ENCODE measurements at places on chromosomes 4 and X.

GRCh38 chr4:119106036-119107000, 29.3 kb upstream of the MYOZ2 start:
- DNase-seq: no peak

DNA sequence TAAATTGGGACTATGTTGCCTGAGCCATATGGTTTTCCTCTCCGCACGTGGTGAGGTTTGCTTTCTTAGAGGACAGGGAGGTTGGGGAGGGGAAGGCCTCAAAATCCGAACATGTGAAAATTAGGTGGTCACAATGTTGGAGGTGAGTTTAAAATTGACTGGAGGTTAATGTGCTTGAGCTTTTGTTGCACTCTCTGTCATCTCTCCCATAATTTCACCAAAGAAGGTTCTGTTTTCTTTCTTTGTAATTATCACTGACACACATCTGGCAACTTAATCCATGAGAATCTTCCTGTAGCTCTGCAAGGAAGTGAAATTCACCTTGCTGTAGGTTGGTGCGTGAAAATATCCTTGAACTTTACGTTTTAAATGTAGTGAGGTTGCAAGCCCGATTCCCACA, 225.5 kb downstream of the PDGFC start:
- DNase-seq: no peak

GRCh38 chr4:95061220-95061619, 303.5 kb downstream of the BMPR1B start:
- DNase-seq: no peak

- no peak for DNase-seq
Measured at GRCh38 chr4:2083116-2083825, 24.1 kb downstream of the NAT8L start.

- DNase-seq: no peak
Measured at GRCh38 chr4:164924670-164925238, 47.8 kb downstream of the APELA start.

DNA sequence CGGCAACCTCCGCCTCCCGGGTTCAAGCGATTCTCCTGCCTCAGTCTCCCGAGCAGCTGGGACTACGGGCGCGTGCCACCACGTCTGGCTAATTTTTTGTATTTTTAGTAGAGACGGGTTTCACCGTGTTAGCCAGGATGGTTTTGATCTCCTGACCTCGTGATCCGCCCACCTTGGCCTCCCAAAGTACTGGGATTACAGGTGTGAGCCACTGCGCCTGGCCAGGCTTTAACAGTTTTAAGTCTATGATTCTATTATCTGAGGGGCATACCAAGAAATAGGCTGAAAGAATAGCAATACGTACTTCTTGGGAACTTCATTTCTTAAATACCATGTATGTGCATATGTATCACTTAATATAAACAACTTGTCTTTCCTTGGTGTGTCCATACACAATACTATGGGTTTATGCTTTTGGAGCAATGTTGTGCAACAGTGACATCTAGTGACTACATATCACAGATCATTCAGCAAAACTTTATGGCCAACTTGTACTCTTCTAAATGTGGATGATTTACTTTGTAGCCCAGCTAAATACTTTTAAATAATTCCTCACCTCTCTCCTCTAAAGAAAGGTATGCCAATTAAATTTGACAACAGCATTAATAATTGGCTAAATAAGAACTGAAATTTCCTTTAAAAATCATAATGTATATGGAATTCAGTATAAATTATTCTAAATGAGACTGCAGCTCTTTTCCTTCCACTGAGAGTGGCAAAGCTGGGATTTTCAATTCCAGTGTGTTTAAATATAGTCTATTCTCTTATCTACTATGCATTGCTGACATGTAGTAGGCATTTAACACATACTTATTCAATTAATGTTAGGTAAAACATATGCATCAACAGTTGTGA, 10.4 kb downstream of the SLC9B1 start:
- DNase-seq: no peak

DNA sequence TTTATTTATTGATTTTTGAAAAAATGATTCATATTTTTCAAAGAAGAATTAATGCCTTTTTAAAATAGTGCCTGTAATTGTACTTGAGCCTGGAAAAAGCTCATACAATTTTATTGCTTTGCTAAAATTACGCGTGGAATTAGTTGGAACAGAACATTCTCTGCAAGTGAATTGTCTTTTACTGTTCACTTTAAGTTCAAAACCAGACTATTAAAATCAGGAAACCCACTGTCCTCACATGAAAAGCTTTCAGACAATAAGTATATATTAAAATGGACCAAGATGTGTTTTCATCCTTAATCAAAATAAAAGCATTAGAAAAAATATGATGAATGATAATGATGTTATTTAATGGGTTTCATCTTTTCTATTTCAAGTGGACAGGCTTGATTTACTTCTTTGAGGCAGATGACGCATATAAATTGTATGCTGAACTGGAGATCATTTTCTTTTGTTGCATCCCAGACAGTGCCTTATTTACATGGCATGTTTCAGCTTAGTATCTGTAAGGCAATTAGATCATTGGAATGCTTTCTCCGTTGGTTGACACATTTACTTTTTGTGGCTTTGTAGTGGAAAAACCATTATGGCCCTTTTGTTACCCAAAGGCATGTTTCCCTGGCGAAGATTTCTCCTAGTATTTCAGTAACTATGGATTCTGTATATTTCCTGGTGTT, 299.0 kb upstream of the MAGEC2 start:
- DNase-seq: no peak

- DNase-seq: no peak
Measured at GRCh38 chr4:6343939-6344408, 74.3 kb downstream of the WFS1 start.

- DNase-seq: no peak
Measured at GRCh38 chr4:57373991-57374390, 263.8 kb upstream of the IGFBP7 start.
